Activated naive CD4-positive, alpha-beta T cell (primary cell): ENCODE measurements at places on chromosomes 6 and 20.

DNA sequence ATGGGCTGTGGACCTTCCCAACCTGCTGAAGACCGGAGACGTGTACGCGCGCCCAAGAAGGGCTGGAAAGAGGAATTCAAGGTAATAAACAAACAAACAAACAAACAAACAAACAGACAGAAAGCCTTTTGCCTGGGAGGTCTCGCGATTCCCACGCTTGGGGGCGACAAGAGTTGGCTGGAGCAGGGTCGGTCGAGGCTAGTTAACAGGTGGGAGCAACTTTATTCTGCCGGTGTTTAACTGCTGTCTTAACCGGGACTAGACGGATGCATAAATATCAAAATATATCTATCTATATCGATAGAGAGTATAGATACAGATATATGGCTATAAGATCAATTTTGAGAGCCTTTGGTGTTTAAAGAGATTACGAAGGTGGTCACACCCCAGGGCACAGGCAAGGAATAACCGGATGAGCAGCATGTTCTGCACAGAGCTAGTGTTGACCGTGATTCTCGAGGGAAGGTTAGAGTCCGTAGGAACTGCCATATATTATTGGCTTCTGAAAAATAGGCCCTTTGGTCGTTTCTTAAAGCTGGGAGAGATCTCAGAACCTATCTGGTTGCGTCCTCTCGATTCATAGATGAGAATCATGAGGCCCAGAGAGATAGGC is 514 bp downstream of the STMND1 start:
- no peak for DNase-seq

GRCh38 chr6:91167846-91168245 is 581.0 kb upstream of the MAP3K7 start:
- no peak for DNase-seq

- no peak for DNase-seq
Measured at GRCh38 chr20:21229163-21229562, 74.0 kb upstream of the XRN2 start.

- DNase-seq, result no peak
Measured at GRCh38 chr6:141510803-141511202, 621.9 kb upstream of the GJE1 start.

- no peak for DNase-seq
Measured at GRCh38 chr6:14440940-14441781, 323.6 kb downstream of the CD83 start.

DNA sequence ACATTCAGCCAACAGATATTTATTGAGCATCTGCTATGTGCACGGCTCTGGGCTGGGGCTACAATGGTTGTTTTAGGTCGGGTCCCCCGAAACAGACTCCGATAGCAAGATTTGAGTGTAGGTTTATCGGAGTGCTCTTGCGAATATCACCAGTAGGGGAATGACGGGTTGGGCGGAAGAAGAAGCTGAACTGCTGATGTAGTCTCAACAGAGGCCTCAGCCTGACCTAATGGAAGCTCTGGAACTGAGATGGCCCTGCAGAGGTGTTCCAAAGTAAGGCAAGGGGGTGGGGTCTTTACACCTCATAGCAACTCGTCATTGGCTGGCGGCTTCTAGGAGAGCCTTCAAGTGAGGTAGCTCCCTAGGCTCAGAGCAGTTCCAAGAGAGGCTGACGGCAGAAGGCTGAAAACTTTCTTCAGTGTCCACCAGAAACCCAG is 1.1 kb downstream of the L3MBTL1 start:
- DNase-seq, result no peak

- no peak for DNase-seq
Measured at GRCh38 chr6:333379-334002, 41.2 kb downstream of the DUSP22 start.

- no peak for DNase-seq
Measured at GRCh38 chr6:118669561-118669960, 18.2 kb upstream of the CEP85L start.

- no peak for DNase-seq
Measured at GRCh38 chr6:34011264-34011663, 134.6 kb downstream of the GRM4 start.

GRCh38 chr6:86715676-86716075 is 221.7 kb upstream of the HTR1E start:
- no peak for DNase-seq

GRCh38 chr20:4226330-4227084 is 211.1 kb upstream of the RNF24 start:
- no peak for DNase-seq

DNA sequence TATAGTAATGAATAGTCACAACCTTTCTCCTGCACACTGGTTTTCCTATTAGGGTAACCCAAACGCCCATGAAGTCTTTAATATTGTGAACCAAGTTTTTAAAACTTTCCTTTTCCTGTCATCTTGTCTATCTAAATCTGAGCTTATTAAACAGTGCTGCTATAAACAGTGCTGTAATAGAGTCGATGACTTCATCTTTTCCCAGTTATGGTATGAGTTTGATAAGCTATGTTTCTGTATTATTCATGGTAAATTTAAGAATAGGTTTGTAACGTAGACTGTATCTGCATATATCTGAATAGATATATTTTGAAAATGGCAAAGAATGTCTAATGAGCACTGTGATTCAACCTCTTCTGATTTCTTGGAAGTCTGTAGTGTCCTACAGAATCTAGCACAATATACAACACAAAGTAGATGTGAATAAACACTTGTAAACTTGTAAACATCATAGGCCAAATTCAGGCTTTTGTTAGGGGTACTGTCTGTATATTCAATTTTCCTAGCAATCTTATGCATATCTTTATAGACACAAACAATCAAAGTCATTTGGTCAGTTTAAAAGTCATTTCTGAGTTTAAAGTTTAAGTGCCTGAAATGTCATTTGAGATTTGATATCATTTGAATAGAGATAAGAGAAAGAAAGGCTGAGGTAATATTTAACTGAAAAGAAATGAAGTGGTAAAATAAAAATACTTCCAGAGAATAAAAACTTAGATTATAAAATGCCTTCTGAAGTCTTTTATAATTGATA is 155.5 kb downstream of the PTPRK start:
- DNase-seq, result no peak

- DNase-seq, result no peak
Measured at GRCh38 chr20:44714102-44714700, 968 bp upstream of the CCN5 start.

GRCh38 chr6:114258376-114258775 is 84.4 kb downstream of the HS3ST5 start:
- DNase-seq, result no peak

DNA sequence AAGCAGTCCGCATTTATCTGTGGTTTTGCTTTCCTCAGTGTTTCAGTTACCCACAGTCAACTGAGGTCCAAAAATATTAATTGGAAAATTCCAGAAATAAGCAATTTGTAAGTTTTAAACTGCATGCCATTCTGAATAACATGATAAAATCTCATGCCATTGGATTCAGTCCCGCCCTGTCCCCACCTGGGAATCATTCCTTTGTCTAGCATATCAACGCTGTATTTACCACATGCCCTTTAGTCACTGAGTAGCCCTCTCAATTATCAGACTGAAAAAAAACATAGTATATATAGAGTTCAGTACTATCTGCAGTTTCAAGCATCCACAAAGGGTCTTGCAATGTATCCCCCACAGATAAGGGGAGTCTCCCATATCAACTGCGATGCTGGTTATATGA is 17.1 kb downstream of the RANBP9 start:
- DNase-seq, result no peak

DNA sequence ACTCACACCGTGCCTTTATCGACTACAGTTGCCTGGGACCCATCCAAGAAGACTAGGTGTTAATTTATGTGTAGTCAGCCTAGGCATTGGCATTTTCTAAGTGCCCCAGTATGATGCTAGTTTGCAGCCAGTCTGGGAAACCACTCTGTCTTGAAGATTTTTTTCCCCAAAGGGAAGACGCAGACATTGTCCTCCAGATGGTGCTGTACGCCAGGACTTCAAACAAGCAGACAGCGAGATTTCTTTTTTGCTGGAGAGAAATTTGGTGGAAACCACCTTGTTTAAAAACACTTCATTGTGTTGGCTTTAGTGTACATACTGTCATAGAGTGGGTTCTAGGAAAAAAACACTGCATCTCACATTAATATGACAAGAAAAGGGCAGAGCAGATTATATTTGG is 30.0 kb downstream of the ALDH5A1 start:
- no peak for DNase-seq

DNA sequence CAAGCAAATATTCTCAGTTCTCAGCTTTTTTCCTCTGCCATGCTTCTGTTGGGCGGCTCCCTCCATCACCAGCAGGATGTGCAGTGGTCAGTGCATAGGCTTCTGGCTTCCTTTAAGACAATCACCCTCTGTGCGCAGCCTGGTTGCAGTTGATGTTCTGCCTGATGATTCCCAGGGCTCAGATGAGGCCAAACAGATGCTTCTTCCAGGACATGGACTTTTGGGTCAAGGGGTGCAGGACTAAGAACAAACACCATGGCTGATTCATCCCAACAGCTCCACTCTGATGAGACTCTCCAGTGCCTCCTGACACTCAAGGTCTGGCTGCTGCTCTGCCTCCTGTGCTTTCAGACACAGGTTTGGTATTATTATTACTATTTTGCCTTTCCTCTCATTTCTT is 554.8 kb upstream of the CDH4 start:
- no peak for DNase-seq

DNA sequence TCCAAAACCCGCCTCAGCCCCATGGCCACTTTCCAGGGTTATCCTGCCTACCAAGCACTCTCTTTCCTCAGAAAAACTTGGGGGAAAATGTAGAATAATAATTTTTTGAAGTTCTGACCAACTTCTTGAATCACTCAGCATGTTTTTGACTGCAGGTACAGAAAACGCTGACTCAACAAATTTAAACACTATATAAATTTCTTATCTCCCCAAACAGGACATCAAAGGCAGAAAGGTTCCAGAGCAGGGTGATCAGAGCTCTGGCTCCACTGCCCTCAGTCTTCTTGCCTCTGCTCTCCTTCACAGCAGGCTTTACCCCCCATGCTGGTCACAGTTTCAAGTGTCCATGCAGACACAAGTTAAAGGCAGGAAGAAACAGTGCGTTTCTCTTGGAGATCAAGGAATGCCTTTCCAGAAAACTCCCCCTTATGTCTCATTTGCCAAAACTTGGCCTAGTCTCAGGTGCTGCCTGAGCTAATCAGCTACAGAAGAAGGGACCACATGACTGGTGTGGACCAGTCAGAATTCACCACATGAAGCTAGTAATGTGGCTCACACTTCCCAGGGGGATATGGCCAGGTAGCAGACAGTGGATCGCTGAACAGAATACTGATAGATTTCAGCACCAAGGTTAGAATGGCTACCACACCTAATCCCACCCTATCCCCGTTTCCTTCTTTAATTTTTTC is 24.4 kb upstream of the SLC17A3 start:
- no peak for DNase-seq

- no peak for DNase-seq
Measured at GRCh38 chr6:170137911-170138910, 152.7 kb downstream of the DLL1 start.

DNA sequence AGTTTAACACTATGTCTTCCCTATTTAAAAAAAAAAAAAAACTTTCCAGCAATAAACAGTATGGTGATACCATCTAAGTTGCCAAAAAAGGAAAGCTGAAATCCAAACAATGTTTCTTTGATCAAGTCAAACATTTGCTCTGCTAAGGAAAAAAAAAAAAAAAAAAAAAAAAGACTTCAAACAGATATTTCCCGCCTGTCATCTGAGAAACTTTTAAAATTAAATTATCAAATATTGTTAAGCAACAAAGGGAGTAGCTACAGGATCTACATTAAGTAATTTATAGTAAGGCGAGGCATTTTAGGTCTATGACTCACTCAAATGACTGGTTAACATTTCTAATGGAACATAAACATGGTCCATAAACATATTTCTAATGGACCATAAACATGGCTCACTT is 121.2 kb downstream of the DST start:
- no peak for DNase-seq

DNA sequence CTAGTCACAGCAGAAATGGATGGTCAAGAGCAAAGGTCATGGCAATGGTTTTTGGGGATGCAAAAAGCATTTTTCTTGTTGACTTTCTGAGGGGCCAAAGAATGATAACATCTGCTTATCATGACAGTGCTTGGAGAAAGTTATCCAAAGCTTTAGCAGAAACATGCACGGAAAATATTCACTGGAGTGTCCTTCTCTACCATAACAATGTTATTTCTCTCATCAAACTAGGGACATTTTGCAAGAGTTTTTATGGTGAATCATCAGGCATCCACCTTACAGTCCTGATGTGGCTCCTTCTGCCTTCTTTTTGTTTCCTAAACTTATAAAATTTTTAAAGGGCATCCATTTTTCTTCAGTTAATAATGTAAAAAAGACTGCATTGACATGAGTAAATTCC is 302.3 kb downstream of the HIVEP2 start:
- no peak for DNase-seq

GRCh38 chr6:36722879-36723278 is 25.3 kb downstream of the RAB44 start:
- no peak for DNase-seq

DNA sequence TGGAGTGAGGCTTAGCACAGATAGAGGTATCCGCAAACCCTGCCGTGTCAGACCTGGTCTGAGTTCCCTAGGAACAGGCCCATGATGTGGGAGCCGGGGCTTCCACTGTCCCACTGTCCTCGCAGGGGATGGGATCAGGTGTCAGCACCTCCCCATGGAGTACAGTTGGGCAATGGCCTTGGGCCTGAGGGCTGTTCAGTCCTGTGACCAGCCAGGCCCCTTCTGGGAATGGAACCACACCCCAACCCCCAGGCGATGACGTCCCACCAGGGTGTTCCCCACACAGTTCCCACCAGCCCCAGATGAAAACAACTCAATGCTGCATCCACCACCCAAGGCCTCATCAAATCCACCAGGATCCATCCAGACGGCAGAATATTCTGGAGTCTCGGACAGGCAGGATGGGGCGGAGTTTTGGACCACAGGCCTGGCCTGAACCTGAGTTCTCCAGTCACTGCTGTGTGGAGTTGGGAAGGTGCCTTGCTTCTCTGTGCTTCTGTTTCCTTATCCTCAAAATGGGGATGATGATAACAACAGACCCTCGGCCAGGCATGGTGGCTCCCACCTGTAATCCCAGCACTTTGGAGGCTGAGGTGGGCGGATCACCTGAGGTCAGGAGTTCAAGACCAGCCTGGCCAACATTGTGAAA is 62.2 kb downstream of the UBE2V1 start:
- DNase-seq, result no peak

DNA sequence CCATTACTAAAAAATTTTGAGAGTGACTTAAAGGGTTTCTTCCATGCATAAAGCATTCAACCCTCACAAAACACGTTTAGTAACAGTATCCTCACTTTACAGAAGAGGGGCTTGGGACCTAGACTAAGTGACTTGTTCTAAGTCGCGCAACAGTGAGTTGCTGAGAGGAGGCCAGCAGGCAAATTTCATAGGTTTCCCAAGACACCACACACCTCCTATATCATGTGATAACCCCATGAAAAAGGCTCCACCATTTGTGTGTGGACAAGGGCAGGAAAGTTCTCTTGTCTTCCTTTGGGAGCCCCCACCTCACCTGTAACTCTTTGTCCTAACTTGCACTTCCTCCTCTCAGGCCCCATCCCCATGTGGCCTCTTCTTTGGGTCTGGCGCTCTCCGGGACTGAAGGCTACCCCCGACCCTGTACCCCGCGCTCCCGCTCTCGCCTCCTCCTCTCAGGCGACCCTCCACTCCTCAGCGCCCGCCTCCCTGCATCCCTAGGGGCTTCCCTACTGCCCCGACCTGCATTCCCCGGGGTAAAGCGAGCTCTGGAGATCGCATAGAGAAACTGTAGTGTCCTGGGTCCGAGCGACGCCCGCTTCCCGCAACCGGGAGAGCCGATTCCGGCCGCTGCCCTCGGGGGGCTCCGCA is 392 bp downstream of the PSMB8 start:
- no peak for DNase-seq

- DNase-seq, result no peak
Measured at GRCh38 chr6:61949161-61949560, 336.9 kb downstream of the KHDRBS2 start.

GRCh38 chr6:6246544-6246943 is 73.9 kb downstream of the F13A1 start:
- DNase-seq, result no peak
